ENCODE measurements at places on chromosomes 4 and X.

DNA sequence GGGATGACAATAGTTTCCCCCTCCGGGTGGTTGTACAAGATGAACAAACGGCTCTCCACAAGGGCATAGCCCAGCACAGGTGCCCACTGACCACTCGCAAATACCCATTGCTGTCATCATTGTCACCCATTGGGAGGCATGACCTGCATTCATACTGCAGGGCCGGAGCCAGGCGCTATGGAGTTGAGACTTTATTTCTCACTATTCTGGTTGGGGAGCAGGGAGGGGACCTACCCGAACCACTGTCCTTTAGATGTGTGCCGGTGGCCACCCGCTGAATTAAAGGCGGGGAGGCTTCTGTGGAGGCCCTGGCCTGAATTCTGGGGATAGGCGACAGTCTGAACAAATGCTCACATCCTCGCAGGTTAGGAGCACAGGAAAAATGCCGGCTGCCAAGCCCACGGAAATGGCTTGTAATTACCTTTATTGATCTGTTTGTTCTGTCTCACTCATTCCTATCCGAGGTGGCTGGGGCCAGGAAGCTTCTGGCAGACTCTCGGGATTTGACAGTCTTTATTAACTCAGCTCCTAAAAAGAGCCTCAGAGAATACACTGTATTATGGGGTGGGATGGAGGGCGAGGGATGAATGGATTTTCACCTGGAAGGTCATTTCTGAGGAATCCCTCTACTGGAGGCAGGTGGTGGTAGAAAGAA lies 125.1 kb upstream of the PSAPL1 start:
- DNase-seq: no peak

GRCh38 chr4:73709451-73710033 lies 30.8 kb upstream of the CXCL8 start:
- no peak for DNase-seq

GRCh38 chrX:24380262-24381187 lies 20.1 kb downstream of the SUPT20HL1 start:
- no peak for DNase-seq

- no peak for DNase-seq
Observed at GRCh38 chr4:86615501-86615900, 21.4 kb downstream of the PTPN13 start.

GRCh38 chrX:152601848-152602616 lies 35.7 kb upstream of the GABRQ start:
- no peak for DNase-seq

- DNase-seq: no peak
Observed at GRCh38 chrX:108224727-108225621, 133.4 kb downstream of the ATG4A start.

- DNase-seq: no peak
Observed at GRCh38 chrX:21986596-21986995, 45.5 kb upstream of the PHEX start.

DNA sequence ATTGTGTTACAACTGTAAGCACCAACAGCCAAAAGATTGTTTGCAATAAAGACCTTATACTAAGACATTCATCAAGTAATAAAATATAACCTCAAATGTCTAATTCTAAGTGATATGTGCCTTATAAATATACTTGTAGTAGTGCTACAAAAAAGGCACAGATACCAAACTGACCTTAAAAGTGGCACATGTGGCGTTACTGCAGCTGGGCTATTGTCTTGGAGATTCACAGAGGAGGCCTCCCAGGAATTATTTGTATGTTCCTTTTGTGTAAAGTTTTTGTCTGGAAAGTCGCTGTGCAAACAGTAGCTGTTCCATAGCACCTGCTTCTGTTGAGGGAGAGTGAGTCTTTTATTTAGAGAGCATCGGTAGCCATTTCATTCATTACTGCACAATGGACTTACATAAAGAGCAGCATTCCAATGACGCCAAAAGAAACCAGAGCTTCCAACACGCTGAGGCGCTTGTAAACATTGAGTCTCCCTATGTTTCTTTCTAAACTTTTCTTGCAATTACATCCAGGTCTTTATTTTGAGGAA lies 143.7 kb downstream of the RPA4 start:
- DNase-seq: no peak

DNA sequence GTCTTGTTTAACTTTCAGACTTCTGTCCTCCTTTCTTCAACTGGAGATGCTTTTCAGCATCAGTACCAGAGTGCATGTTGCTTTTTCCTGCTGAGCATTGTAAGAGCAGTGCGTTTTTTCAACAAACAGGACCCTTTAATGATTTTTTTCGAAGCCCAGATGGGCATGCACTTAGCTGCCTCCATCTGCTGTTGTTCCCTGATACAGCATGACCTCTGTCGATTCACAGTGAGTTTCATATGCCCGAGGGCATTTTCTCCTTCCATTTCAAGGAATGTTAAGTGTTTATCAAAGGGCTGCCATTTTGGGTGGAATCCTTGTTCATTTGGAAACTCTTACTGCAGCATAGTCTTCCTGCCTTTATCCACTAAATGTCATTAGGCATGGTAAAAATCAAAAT lies 428.6 kb downstream of the DTHD1 start:
- DNase-seq: no peak

- no peak for DNase-seq
Observed at GRCh38 chr4:99979872-99980271, 29.8 kb upstream of the H2AZ1 start.

DNA sequence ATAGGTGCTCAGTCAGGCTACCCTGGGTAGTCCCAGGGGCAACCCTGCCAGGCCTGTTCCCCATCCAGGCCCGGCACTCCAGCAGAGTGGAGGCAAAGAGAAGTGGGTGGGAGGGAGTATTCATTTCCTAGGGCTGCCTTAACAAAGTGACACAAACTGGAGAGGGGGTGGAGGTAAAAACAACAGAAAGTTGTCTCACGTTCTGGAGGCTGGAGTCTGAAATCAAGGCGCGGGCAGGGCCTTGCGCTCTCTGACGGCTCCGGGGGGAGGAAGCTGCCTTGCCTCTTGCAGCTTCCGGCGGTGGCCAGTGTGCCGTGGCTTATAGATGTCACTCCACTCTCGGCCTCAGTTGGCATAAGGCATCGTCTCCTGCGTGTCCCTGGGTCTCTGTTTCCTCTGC lies 90.8 kb downstream of the DCTD start:
- DNase-seq: no peak

- DNase-seq: no peak
Observed at GRCh38 chr4:184744236-184744635, 10.3 kb upstream of the CENPU start.

DNA sequence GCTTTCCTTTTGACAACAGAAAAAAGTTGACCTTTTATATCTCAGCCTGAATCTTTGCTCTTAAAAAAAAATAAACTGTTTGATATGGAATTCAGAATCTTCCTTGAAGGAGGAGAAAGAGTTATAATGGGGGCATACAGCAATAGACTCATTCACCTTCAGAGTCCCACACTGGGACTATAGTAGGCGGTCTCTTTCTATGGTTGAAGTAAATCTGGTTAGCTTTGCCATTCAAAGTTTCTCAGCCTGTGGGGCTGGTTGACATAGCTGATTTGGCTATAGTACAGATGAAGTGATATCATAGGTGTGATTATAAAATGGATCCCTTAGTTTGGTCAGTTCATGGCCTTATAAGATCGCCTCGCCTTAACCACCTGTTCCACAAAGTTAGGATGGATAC lies 156.2 kb downstream of the SH2D1A start:
- DNase-seq: no peak

GRCh38 chr4:7004331-7004730 lies 38.8 kb upstream of the TADA2B start:
- DNase-seq: no peak

- DNase-seq: no peak
Observed at GRCh38 chrX:70196961-70197720, 19.9 kb downstream of the DGAT2L6 start.

- DNase-seq: no peak
Observed at GRCh38 chrX:27765718-27766117, 42.1 kb upstream of the MAGEB10 start.

- no peak for DNase-seq
Observed at GRCh38 chrX:9829308-9830267, 43.4 kb downstream of the SHROOM2 start.

- no peak for DNase-seq
Observed at GRCh38 chr4:99436462-99436861, 1.3 kb upstream of the ADH7 start.

- peak; percentile 37 for DNase-seq
Observed at GRCh38 chrX:40169193-40170101, 71.7 kb upstream of the BCOR start.

DNA sequence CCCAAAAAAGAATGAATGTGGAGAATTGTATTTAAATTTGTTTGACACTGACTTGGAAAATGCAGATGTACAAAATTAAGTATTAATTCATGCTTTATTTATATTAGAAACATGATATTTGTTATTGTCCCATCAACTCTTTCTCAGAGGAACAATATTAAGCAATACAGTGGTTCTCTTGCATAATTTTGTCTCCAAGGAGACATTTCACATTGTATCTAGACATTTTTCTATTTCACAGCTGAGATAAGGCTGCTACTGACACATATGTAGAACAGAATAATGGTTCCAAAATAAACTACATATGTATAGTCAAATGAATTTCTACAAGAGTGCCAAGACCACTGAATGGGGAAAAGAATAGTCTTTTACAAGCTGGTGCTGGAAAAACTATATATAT lies 427.9 kb upstream of the SPANXN1 start:
- no peak for DNase-seq

- DNase-seq: no peak
Observed at GRCh38 chr4:7880683-7881082, 59.0 kb downstream of the AFAP1 start.

- DNase-seq: no peak
Observed at GRCh38 chrX:130446974-130447373, 45.2 kb downstream of the RBMX2 start.

- DNase-seq: no peak
Observed at GRCh38 chr4:384311-385010, 46.8 kb downstream of the ZNF141 start.

- DNase-seq: no peak
Observed at GRCh38 chr4:98905839-98906238, 23.1 kb downstream of the EIF4E start.

GRCh38 chr4:98148856-98149255 lies 5.6 kb upstream of the STPG2 start:
- DNase-seq: no peak

DNA sequence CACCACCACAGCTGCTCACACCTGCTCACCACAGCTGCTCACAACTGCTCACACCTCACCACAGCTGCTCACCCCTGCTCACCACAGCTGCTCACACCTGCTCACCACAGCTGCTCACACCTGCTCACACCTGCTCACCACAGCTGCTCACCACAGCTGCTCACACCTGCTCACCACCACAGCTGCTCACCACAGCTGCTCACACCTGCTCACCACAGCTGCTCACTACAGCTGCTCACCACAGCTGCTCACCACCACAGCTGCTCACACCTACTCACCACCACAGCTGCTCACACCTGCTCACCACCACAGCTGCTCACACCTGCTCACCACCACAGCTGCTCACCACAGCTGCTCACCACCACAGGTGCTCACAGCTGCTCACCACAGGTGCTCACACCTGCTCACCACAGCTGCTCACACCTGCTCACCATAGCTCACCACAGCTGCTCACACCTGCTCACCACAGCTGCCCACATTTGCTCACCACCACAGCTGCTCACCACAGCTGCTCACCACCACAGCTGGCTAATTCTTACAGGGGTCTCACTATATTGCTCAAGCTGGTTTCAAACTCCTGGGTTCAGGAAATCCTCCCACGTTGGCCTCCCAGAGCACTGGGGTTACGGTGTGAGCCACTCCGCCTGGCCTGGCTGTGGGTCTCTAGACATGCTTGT lies 30.4 kb upstream of the CPLX1 start:
- no peak for DNase-seq

DNA sequence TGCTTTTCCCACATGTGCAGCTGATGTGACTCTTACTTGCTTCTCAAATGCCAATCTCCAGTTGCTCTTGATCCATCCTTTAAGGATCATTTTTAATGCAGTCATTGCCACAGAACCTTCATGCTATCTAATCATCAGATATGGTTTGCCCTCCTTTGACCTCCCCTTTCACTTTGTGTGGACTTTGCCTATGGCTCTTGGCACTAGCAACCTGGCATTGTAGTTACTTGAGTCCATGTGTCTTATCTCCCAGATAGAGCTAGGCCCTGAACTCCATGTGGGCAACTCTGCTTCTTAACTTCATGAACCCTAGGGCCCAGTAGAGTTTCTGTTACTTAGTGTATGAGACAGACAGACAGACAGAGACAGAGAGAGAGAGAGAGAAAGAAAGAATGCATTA lies 41.6 kb downstream of the MTM1 start:
- DNase-seq: no peak

- DNase-seq: no peak
Observed at GRCh38 chr4:23033796-23034195, 341.1 kb downstream of the GBA3 start.

- no peak for DNase-seq
Observed at GRCh38 chr4:41889317-41889716, 45.9 kb upstream of the TMEM33 start.

DNA sequence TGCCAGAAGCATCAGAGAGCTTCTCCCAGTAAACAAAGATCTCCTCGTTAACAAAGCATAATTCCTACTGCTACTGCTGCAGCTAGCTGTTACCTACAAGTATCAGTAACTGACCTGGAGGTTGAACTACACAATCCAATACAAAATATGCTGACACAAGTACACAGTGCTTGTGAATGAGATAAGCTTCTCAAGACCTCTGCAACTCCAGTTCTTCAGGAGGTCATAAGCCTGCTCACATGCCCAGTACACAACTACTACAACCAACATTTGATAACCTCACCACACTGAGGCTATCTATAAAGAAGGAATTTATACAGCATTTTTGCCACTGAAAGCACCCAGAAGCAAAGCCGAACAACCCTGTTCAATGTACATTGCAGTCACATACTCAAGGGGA lies 66.7 kb upstream of the SMARCAD1 start:
- DNase-seq: no peak

- DNase-seq: no peak
Observed at GRCh38 chrX:52277666-52278065, 91.2 kb upstream of the XAGE2 start.

DNA sequence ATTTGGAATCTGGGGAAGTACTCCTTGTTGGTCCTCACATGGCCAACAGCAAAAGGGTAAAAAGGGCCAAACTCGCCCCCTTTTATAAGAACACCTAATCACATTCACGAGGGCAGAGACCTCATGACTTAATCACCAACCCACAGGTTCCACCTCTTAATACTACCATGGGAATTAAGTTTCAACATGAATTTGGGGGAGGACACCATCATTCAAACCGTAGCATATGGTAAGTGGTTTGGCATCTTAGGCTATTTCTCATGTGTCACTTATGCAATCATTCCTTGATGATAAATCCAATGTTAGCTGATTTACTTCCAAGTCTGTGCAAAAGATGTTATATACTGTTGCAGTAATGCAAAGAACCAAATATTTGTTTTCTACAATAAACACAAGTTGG lies 302.9 kb upstream of the FAM241A start:
- no peak for DNase-seq

- no peak for DNase-seq
Observed at GRCh38 chr4:7026107-7026506, 17.1 kb upstream of the TADA2B start.
